Activated effector memory CD4-positive, alpha-beta T cell treated with anti-CD3 and anti-CD28 coated beads, Interleukin-2, amount 50 U/mL, for 16 hours (primary cell): ENCODE measurements at places on chromosomes 5 and 9.
A peak's percentile ranks its signal among the peaks of the same experiment; 100 is the strongest.

GRCh38 chr9:89435071-89435823, 62.7 kb downstream of the SEMA4D start:
- DNase-seq = no peak

GRCh38 chr9:90645721-90646120, 3.1 kb upstream of the DIRAS2 start:
- no peak for DNase-seq

GRCh38 chr5:6730407-6730806, 17.2 kb downstream of the TENT4A start:
- no peak for DNase-seq

- DNase-seq = no peak
Observed at GRCh38 chr5:65946198-65946745, 19.9 kb downstream of the ERBIN start.

DNA sequence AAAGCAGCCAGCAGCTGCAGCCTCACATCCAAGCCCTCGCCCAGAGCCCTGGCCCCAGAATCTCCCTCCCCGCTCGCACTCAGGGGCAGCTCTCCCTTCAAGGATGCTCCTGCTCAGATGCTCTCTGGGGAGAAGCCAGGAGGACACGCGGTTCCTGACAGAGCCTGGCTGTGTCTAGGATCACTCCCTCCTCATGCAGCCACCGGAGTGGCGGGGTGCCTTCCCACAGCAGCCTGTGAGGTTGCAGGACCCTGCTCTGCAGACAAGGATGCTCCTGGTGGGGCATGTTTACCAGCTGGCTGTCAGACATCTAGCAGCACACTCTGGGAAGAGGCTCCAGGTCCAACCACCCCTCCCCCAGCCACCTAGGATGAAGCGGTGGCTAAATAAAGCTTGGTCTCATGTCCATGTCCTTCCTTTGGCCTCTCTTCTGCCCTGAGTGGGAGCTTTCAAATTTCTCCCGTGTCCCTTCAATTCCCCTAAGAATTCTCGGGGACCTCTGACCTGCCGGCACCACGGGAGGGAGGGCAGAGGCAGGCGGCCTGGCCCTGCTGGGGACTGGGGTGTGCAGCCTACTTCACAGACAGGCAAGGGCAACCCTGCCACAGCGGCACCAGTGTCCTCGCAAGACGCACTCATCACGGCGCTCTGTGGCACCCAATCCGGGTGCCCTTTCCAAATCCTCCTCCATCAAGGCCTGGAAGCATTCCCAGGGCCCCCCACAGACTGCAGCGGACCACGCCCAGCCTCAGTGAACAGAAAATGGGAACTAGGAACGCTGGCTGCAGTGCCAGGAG, 88.3 kb upstream of the SARDH start:
- no peak for DNase-seq

DNA sequence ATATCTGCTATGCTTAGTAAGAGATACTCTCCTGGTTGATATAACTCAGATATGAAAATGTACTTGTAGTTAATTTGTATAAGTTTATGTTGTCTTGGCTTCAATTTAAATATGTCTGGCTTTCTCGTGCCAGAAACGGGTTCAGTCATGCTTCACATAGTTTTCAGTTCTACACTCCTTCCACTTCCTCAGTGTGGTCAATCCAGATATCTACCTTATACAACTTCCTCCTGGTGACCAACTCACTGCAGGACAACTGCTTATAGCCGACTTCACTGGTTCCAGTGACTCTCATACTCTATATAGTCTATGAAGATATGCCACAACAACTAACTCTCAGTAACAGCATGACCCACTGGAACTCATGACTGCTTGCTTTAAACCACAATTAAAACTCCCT, 690.4 kb downstream of the SLCO4C1 start:
- no peak for DNase-seq

GRCh38 chr9:99592834-99593574, 228.7 kb upstream of the NR4A3 start:
- DNase-seq = no peak

DNA sequence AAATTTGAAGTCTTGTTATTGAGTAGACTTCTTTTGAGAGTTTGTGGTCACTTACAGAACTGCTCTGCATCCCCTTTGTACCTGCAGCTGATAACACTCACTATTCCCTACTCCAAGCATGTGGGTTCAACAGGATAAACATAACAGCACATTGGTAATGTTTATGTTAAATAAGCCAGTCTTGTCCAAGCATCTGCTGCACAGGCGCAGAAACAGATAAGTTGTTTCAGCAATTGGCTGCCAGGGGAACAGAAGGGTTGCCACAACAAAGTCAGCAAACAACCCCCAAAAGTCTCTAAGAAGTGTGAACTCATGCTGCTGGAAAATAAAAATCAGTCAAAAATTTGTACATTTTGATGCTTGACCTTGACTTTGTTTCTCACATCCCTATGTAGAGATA, 174.6 kb downstream of the GDNF start:
- DNase-seq = no peak

GRCh38 chr5:95822043-95822541, 434 bp downstream of the GLRX start:
- peak; percentile 77 for DNase-seq

- DNase-seq = no peak
Observed at GRCh38 chr5:54491326-54491725, 26.2 kb upstream of the SNX18 start.

DNA sequence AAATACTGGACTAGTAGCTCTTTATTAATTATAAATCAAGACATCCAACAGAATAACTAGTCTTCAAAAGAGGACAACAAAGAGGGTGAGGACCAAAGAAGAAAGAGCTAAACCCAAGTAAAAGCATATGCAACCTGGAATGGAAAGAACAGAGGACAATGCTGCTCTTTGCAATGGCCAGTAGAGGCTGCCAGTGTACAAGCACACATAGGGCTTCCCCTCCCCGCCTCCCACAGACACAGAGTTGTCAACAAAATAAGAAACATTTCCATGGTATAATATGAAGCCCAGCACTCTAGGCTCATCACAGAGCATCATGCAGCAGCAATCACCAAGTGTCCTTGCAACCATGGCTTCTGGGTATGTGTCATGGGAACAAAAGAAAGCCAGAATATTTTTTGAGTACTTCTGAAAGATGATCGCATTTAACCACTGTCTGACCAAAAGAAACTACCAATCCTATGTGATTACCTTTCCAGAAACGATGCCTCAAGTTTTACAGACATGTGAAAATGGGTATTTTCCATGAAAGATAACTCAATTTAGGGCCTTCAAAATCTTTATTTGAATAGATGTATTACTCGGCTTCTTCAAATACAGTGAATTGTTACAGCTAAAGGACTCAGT, 58.1 kb downstream of the RFX3 start:
- peak; percentile 83 for DNase-seq

- DNase-seq = no peak
Observed at GRCh38 chr9:117030254-117030768, 343.2 kb downstream of the TRIM32 start.

GRCh38 chr5:14108170-14108996, 34.8 kb upstream of the TRIO start:
- DNase-seq = no peak

DNA sequence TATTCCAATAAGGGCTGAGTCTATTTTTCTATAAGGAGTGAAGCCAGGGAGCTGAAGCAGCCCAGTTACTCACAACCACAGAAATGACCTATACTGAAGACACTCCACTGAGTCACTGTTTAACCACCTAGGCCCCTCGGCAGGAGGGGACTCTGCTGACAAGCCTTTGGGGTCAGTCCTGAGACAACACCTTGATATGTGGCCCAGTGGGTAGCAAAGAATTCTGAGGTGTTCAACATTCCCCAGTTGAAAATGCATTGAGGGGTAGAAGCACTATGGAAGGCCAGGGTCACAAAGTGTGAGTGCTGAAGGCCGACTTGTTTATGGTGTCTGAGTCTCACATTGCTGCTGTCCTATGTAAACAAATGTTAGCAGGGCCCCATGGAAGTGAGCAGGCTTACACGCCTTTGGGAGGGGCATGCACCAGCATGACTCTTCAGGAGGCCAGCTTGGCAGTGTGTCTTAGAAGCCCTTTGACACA, 112.6 kb upstream of the NFIL3 start:
- no peak for DNase-seq

DNA sequence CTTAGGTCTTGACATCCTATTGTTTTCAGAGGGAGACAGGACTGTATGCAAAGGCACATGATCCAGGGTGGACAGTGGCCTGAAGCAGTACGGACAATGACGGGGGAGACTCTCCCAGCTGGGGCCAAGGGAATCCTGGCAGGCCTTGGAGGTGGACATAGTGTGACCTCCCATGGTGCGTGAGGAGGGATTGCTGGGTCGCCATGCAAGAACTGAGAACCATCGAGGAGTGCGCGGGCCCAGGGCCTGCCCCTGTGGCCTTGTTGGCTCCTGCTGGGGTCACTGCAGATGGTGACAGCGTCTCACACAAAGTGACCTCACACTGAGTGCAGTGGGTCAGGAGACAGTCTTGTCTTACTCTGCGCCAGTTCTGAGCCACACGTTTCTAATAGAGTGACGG, 192.4 kb downstream of the GADD45G start:
- DNase-seq = no peak

- no peak for DNase-seq
Observed at GRCh38 chr5:79130781-79131180, 19.2 kb downstream of the BHMT start.

- DNase-seq = peak; percentile 89
Observed at GRCh38 chr5:134224888-134225779, 739 bp downstream of the PPP2CA start.

DNA sequence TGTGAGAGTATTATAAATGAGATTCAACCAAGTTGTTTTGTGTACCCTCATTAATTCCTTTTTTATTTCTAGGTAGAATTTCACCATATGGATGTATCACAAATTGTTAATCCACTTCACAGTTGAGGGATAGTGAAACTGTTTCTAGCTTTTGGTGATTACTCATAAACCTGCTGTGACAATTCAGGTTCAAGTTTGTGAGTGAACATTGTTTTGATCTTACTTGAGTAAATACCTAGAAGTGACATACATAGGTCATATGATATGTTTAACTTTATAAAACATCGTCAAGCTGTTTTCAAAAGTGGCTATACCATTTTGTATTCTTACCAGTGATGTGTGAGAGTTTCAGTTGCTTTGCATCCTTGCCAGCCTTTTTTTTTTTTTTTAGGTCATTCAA, 112.9 kb downstream of the CAMK4 start:
- DNase-seq = no peak

DNA sequence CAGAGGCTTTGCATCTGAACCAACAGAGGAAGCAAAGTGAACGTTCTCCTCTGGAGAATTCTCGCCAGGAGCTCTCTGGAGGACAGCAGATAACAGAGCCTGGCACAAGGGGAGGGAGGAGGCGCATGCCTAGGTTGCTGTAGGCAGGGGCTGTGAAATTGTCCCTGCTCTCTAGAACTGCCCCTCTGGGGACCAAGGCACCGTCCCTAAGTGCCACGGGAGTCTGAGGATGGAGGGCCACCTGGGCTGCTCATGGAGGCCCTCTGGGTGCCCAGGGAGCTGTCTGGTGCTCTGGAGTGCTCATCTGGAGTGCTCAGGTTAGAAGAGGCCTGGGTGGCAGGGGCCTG, 77.6 kb downstream of the CACNA1B start:
- no peak for DNase-seq

DNA sequence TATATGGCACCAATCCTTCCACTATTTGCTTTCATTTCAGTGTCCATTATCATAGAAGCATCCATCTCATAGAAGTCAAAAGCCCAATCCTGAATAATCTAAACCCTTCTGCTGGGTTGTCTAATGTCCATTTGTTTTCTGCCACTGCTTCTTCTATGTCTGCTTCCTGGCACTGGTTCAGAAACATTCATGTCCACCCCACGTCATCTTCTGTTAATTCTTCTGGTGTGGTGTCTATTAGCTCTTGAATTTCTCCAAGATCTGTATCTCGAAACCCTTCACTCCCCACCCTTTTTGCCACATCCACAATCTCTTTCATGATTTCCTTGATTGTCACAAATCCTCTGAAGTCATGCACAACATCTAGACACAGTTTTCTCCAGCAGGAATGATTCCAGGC, 23.2 kb upstream of the GOLGA1 start:
- no peak for DNase-seq

DNA sequence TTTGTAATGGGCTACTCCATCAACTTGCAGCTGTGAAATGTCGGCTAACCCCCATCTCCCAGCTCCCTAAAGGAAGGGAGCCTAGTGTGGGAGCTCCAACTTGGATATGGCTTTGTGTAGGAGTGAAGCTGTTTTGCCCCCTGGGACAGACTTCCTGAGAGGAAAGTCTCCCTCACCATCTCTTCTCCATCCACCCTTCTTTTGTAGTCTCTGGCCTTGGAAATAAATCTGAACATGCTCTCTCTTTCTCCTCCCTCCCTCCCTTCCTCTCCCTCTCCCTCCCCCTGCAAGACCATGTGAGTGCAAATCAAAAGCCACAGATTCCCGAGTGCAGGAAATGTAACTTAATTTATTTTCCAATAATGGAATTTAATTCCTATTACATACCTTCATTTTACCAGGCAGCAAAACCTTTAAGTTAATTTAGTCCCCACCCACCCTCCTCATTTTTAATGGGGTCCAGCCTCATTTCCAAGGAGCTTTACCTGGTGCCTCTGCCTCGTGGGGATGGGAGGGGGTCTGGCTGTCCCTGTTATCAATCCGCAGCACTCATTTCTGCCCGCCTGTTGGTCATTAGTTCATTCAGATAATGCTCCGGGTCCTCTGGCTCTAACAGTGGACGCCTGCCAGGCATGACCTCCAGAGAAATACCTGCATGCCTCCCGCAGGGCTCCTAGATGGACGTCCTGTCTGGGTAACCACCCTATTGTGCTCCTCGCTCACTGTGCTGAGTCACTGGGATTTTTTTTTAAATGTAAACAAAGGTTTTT, 122.9 kb upstream of the TAF11L2 start:
- no peak for DNase-seq

DNA sequence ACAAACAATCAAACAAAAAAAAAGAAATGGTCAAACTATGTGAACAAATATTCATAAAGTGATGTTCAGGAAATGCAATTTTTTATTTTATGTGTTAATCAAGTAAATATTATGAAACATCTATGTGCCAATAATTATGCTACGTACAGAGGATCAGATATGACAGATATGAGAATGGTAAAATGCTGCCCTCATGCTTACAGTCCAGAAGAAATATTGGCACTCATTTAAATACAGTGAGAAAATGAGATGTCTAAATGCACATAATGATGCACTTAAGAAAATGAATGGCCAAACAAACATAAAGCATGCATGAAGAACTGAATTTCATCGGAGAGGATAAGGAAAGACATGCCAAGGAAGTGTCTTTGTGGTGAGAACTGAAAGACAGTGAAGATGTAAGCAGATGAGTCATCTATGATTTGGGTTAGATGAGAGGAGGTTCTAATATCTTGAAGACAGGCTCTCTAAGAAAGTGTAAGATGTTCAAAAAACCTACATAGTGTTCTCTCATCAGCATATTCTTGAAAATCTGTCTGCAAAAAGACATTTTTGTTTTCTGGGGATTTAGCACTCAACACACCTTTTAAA, 1231.1 kb upstream of the ACO1 start:
- DNase-seq = no peak

DNA sequence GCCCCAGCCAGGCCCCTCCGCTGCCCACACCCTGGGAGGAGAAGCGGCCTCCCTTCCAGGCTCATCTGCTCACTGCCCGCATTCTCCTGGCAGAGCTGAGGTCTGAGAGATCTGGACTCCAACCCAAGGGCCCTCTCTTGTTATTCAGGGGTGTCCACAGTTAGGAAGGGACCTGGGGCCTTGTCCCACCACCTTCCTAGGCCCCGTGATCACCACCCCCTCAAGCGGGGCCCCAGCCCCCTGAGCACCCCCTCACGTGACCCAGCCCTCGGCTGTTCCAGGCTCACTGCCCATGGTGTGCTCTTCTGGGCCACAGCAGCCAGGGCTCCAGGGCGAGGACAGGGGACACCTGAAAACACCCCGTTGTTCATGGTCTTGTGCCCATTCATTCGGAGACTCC, 48.7 kb downstream of the NEURL1B start:
- no peak for DNase-seq
